CD8-positive, alpha-beta memory T cell (primary cell): ENCODE measurements at places on chromosomes 12 and 14.

- H3K36me3 ChIP-seq = no peaks in the 10 kb centered on the region
- no peak overlapping the region for H3K4me3 ChIP-seq
- no peak overlapping the region for H3K27ac ChIP-seq
- H3K27me3 ChIP-seq = no peaks in the 10 kb centered on the region
Observed at GRCh38 chr12:108128221-108129016, 669 bp upstream of the WSCD2 start.

GRCh38 chr12:92271341-92271740 lies 125.7 kb upstream of the BTG1 start:
- no peak overlapping the region for H3K4me3 ChIP-seq
- no peak for DNase-seq
- H3K4me1 ChIP-seq = no peaks in the 10 kb centered on the region
- no peak overlapping the region for H3K27ac ChIP-seq
- H3K27me3 ChIP-seq = no peaks in the 10 kb centered on the region
- H3K36me3 ChIP-seq = no peaks in the 10 kb centered on the region

DNA sequence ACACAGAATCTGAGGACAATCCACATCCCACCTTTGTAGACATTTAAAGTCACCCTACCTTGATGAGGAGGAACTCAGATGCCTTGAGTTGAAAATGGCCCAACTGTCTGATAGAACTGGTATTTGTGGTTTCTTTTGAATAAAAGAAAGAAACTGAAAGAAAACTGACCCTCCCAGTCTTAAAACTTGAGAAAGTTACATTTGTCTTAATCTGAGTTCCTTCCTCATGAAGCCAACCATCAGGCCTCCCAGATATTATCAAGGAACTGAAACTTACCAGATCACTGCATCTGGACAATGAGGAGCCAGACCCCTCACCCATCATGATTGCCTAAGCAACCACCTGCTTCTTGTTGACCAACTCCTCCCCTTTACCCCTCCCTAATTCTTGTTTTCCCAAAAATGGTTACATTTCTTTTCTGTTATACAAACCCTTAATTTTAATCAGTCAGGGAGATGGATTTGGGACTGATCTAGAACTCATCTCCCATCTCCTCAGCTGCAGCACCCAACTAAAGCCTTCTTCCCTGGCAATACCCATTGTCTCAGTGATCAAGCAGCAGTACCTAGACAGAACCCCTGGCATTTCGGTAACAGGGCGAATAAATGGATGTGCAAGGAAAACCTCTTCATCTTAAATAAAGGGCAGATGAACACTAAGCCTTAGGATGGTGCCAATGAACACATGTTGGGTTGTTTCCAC lies 72.0 kb upstream of the RESF1 start:
- H3K4me1 ChIP-seq = peaks cover 45% of the 10 kb centered on the region
- H3K27me3 ChIP-seq = no peaks in the 10 kb centered on the region
- peak overlapping the region; percentile 29 for H3K4me3 ChIP-seq
- no peak for DNase-seq

DNA sequence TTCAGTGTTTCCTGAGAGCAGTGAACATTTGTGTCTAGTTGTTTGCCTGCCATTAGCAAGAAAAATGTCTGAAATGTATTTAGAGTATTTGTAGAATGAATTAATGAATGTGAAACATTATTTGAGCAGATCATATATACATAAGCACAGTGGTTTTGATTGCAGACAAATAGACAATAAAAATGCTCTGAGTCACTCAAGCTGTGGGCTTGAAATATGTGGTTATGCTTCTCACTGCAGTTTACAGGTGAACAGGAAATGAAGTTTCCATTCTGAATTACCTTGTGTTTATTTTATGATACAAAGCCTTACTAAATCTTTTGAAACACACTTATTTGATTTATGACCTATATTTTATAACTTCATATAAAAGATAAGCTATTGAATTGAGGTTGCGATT lies 827.7 kb downstream of the TMTC2 start:
- H3K4me1 ChIP-seq = no peaks in the 10 kb centered on the region
- no peak overlapping the region for H3K4me3 ChIP-seq
- DNase-seq = no peak
- H3K27ac ChIP-seq = no peak overlapping the region
- no peaks in the 10 kb centered on the region for H3K36me3 ChIP-seq

DNA sequence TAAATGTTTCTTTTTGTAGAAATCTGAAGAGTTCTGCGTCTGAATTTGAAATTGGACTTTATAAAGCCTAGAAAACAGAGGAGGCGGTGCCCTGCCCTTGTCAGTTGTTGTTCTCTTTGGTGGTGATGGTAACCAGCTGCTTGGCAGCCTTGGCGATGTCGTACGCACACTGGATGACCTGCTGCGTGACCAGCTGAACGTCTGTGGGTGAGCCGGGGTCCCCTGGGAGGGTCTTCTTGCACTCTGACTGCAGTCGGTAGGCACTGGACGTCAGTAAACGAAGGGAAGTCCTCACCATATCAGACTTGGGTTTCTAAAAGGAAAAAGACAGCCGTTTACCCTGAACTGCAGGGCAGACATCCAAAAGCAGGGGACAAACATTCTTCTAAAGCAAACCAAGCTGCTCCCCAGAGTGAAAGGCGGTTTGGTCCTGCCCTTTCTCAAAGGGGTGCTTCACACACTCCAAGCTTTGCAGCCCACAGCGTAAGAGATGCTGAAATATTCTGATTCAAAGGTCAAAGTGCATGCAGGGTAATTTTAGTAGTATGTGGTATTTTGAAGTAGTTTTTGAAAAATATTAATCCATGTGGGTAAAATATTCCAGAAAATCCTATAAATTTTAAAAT lies 32.9 kb downstream of the TCHP start:
- no peak overlapping the region for H3K27ac ChIP-seq
- DNase-seq = no peak
- peaks cover 53% of the 10 kb centered on the region for H3K36me3 ChIP-seq
